ENCODE measurements at places on chromosomes 13 and 19.

- no peak for DNase-seq
Observed at GRCh38 chr19:30662211-30662861, 290.2 kb downstream of the ZNF536 start.

DNA sequence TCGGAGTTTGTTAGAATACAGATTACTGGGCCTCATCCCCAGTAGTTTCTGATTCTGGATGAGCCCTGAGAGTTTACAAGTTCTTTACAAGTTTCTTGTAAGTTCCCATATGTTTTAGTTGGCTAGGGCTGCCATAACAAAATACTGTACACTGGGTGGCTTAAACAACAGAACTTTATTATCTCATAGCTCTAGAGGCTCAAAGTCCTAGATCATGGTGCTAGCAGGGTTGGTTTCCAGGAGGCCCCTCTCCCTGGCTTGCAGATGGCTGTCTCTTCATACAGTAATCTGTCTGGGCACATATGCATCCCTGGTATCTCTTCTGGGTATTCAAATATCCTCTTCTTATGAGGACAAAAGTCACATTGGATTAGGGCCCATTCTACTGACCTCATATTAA lies 167.2 kb downstream of the KLF5 start:
- DNase-seq, result no peak

- DNase-seq, result no peak
Observed at GRCh38 chr13:49754146-49754545, 38.3 kb downstream of the KPNA3 start.

DNA sequence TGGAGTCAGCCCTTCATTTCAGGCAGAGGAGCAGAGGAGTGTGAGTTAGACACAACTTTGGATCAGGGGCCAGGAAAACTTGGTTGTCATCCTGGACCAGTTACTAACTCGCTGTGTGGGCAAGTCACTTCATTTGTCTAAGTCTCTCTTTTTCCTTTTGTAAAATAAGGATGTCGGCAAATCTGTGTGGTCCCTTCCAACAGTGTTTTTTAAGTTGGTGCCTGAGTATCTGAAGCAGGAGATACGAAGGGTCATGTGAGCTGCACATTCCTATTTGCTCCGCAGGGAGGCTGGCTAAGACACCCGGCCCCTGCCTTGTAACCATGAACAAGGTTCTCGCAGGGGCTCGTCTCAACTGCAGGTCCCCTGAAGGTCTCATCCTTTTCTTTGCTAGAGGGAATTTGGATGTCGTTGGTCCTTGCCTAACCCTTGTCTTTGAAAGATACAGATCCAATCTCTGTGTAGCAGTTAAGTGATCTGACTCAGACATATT lies 64.3 kb downstream of the LRCH1 start:
- DNase-seq, result no peak

GRCh38 chr13:32960626-32961025 lies 55.6 kb upstream of the KL start:
- no peak for DNase-seq

DNA sequence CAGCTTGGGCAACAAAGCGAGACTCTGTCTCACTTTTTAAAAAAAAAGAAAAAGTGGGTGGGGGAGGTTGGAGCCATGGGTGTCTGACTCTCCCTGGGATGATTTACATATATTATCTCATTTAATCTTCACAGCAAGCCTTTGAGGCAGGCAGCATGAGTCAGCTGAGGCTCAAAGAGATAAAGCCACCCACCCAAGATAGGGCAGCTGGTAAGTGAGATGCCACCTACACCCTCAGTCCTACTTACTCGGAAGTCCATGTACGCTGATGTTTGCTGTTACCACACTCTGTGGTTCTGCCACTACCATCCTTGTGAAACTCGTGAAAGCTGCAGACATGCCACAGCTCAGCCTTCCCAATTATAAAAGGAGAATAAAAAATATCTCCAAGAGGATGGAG lies 142.0 kb upstream of the TSHZ3 start:
- no peak for DNase-seq

DNA sequence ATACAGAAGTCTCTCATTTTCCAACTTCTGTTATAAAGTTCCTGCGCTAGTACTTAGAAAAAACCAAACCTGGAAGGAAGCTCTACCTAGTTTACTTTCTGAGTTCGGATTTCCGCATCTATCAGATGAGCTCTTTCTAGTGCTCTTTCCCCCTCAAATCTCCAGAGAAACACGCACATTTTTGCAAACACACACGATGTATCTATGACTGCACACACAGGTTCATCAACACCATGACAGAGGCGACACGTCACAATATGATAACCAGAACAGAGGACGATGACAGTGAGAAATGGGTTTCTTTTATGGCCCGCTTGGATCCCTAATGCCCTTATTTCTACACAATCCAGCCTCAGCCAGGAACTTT lies 629 bp upstream of the LRRC63 start:
- no peak for DNase-seq

DNA sequence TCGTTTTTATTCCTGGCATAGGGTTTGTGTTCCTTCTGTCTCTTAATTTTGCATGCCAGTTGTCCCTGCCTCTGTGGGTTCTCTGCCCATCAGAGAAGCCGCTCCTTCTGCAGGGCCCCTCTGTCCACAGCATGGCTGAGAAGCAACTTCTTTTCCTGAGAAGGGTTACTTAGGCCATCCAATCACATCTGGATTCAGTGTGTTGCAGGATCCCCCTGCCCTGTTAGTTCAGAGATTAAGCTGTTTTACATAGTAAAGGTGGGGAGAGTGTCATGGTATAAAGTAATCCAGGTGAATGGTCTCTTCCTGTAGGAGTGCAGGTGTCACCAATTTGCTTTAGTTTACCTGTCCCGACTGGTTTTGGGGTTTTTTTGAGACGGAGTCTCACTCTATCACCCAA lies 22.9 kb upstream of the GARRE1 start:
- DNase-seq, result no peak

- no peak for DNase-seq
Observed at GRCh38 chr19:14361824-14362223, 19.4 kb upstream of the ADGRE5 start.

- DNase-seq, result peak; percentile 83
Observed at GRCh38 chr19:1241417-1242095, at the start of gene ATP5F1D. TSS of gene ATP5F1D (plus strand) at chr19:1241751. CDS start at chr19:1241851, 100 bp downstream.

- no peak for DNase-seq
Observed at GRCh38 chr13:113801289-113801961, 42.4 kb downstream of the TMEM255B start.

DNA sequence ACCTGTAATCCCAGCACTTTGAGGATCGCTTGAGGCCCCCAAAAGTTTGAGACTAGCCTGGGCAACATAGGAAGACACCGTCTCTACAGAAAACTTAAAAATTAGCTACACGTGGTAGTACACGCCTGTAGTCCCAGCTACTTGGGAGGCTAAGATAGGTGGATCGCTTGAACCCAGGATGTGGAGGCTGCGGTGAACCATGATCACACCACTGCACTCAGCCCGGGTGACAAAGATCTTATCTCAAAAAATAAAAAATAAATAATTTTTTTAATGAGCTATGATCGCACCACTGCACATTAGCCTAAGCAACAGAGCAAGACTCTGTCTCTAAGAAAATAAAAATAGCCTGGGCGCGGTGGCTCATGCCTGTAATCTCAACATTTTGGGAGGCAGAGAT lies 6.6 kb downstream of the RCBTB2 start:
- no peak for DNase-seq

DNA sequence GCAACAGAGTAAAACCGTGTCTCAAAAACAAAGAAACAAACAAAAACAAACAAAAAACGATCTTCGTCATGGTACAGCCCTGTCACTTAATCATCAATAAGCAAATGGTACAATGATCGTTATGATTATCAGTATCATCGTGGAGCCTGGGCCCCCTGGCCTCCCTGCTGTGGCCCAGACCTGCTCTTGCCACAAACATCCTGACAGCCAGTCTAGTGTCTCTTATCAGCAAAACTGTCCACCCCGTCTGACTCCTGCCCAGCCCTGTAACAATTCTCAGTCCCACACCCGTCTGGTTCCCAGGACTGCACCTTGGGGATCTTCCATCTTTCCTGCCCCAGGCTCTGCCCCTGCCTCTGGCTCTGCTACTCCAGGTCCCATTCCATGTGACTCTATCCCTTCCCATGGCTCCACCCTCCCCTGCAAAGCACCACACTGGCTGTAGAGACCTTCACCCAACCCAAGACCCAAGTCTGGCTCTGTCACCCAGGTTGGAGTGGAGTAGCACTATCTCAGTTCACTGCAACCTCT lies 5.7 kb downstream of the ZNF653 start:
- no peak for DNase-seq
